AML-193 (cell line): ENCODE measurements at places on chromosomes 1 and 21.

- no peak for DNase-seq
Measured at GRCh38 chr21:23008601-23009202, 2010.5 kb downstream of the NCAM2 start.

- no peak for DNase-seq
Measured at GRCh38 chr1:1758692-1759455, 19.4 kb downstream of the NADK start.

DNA sequence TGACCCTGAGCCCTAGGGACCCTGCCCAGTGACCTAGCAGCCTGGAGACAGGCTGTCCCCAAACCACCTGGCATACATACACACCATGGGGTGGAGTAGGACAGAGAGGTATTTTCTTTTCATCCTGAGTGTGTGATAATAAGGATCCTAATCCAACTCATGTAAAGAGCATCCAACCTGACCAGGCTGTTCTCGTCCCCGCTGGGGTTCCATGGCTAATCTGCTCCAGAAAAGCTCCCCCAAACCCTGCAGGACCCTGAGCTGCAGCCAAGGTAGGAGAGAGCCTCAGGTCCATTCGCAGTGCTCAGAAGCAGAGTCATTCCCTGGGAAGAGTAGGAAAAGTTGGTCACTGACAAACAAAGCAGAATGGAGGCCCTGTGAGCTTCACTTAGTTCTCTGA, 31.4 kb downstream of the KCND3 start:
- no peak for DNase-seq

DNA sequence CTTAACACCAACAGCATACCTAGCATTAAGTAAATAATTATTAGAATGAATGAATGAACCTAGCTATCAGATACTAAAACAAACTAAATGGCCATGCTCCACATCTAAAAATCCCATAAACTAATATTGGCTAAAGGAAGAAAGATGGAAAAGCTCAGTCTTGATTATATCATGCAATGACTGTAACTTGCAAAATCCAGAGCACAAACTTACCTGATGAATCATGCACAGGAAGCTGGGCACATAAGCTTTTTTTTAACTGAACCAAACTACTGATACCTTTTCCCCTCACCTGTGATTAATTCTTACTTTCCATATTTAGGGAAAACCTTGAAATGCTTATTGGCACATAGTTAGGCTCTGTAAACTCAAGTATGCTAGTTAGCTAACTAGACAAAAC, 70.2 kb downstream of the KIF14 start:
- DNase-seq = no peak

DNA sequence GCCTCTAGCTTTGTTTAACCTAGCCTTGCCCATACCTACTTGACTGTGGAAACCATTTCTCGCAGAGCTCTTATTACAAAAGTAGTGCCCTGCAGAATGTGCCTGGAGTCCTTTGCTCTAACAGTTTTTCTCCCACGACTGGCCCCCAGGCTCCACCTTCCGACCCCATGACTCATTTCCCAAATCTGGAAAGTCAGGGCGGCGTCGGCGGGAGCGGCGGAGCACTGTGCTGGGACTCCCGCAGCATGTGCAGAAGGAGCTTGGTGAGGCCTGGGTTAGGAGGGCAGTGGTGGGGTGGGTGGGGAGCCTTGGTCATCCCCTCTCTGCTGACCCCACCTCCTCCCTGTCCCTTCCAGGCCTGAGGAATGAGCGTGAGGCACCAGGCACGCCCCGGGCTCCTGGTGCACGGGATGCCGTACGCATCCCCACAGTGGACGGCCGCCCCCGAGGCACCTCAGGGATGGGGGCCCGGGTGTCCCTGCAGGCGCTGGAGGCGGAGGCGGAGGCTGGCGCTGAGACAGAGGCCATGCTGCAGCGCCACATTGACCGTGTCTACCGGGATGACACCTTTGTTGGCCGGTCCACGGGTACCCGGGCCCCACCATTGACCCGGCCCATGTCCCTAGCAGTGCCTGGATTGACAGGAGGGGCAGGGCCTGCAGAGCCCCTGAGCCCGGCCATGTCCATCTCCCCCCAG, 47.5 kb downstream of the YARS1 start:
- DNase-seq = no peak

DNA sequence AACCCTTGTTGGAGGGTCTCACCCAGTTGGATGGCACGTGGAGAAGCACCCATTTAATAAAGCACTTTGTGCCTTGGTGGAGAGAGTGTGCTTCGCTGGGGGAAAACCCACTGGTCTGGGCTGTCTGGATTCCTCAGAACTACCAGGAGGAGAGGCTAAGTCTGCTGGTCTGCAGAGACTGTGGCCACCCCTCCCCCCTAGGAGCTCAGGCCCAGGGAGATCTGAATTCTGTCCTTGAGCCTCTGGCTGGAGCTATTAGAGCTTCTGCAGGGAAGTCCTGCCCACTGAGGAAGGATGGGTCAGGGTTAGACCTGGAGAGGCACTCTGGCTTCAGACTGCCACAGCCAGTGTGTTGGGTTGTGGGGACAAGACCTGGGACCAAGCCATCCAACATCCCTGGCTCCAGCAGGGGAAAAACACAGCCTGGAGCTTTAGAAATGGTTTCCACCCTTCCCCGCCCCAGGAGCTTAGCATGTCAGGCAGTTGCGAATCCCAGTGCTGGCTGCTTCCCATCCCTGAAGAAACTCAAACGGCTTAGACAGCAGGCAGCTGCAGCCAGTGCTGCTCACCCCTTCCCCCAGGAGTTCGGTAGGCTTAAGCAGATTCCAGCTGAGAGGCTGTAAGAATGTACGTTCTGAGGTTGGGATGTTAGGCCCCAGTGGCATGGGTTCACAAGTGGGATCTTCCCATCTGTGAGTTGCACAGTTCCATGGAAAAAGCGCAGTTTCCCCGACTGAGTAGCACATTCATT, 288.3 kb downstream of the TGFB2 start:
- DNase-seq = no peak

DNA sequence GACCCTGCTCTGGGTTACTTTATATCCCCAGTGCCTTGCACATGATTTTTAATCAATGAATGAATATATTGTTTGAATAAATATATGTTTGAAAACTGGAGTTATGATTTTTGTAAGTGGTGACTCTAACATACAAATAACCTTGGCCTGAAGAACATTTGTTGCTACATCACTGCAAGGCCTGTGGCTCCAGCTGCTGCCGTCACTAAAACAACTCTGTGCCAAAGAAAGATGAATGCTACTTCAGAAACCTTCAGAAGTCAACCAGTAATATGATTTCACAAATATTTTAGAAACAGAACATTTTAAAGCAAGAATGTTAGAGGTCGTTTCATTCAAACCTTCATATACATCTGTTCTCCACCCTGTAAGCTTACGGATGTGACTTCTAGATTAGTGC, 60.6 kb upstream of the SEC16B start:
- DNase-seq = no peak

- DNase-seq = peak; percentile 59
Measured at GRCh38 chr1:156148216-156148615, 5.2 kb upstream of the SEMA4A start.

DNA sequence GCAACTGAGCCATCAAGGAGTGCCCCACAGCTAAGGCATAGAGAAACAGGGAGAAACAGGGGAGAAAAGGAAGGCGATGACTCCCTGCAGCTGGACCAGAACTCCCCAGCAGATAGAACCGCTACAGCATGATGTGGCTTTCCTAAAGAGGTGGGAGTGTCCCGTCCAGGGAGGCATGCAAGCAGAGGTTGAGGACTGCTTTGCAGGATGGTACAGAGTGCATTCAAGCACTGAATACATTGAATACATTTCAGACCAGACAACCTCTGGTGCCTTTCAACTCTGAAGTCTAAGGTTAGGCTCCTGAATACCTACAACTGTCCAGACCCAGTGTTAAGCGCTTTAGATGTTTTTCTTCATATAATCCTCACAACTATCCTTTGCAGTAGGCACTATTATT, 13.3 kb downstream of the DLGAP3 start:
- no peak for DNase-seq

DNA sequence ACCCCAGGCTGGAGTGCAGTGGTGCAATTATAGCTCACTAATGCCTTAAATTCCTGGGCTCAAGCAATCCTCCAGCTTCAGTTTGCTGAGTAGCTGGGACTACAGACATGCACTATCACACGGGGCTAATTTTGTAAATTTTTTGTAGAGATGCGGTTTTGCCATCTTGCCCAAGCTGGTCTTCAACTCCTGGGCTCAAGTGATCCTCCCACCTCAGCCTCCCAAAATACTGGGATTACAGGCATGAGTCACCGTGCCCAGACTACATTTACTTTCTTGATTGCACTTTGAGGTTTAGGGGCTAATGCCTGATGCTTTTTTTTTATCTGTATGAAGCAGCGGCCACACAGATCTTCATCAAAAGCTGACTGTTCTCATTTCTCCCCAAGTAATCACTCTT, 124.6 kb downstream of the KIF26B start:
- no peak for DNase-seq

- DNase-seq = peak; percentile 66
Measured at GRCh38 chr1:111615870-111616715, 3.5 kb upstream of the RAP1A start.

DNA sequence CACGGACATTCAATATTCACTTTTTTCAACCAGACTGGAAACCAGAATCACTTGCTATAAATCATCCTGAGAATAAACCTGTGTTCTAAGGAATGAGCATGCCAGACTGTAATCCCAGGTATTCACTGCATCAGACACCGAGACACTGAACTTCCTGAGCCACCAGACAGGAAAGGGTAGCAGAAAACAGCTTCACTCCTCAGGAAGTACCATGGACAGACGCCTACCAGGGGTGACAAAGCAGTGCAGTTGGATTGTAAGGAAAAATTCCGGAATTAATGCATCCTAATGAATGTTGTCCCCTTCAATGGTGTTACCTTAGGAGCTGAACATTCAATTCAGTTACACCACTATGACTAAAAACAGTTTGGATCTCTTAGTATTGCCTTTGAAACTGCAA, 156.1 kb downstream of the PIGK start:
- no peak for DNase-seq

DNA sequence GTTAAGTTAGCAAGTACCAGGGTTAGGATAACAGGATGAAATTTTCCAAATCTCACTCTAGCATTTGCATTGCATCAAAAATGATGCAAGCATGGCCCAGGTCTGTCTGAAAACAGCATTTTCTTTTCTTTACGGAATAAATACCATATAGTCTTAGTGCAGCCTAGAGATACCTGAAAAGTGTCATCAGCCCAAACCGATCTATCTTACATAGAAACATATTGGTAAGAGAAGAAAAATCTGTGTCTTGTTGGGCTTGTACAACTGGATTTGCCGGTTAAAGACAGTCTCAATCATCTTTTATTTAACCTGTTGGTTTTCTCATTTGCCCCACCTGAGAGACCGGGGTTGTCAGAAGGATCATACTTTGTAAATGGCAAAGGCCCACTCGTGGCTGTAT, 15.8 kb downstream of the ACP6 start:
- no peak for DNase-seq

- DNase-seq = no peak
Measured at GRCh38 chr1:46412893-46413595, 18.9 kb downstream of the FAAH start.

- no peak for DNase-seq
Measured at GRCh38 chr1:38285807-38286530, 239.4 kb upstream of the POU3F1 start.

- DNase-seq = no peak
Measured at GRCh38 chr1:180230791-180231505, 884 bp downstream of the LHX4 start.

- no peak for DNase-seq
Measured at GRCh38 chr1:172795741-172796140, 136.8 kb downstream of the FASLG start.

DNA sequence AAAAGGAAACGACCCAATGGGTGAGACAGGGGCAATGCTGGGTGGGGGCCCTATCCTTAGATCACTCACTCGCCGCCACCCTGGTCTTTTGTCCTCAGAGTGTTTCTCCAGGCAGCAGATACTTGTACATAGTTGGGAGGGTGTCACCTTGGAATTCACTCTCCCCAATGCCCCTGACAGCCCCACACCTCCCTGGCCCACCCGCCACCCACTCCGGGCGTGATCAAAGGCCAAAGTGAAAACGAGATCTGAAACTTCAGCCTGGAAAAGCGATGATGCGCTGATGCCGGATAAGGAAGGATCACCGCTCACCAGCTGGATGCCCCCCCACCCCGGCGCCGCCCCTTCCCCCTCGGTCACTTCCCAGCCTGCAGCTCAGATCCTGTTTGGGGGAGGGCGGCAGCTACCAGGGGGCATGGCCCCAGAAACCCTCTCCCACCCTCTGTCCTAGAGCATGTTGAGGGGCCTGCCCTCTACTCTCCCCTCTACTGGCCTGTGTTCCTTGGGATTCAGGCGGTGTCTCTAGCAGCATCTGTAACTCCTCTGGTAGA, 33.6 kb upstream of the CASZ1 start:
- no peak for DNase-seq

- no peak for DNase-seq
Measured at GRCh38 chr1:114189398-114189797, 35.7 kb upstream of the SYT6 start.

DNA sequence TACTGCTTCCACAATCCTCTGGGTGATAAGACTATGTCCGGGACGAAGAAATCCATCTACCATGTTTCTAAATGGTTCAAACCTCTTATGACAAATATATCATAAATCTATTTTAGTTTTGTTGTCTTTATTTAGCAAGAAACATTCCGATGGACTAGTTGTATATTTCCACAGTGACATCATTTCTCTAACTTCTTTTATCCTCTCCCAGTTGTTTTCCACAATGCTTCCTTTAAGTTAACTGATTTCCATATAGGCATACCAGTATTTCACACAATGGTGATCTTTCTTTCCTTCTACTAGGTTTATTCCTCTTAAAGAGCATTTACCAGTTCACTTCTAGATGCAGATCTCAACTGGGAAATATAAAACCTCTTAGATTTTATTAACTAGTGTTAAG, 44.8 kb downstream of the USP1 start:
- DNase-seq = no peak

GRCh38 chr21:16243396-16243795, 513.6 kb downstream of the USP25 start:
- DNase-seq = no peak

DNA sequence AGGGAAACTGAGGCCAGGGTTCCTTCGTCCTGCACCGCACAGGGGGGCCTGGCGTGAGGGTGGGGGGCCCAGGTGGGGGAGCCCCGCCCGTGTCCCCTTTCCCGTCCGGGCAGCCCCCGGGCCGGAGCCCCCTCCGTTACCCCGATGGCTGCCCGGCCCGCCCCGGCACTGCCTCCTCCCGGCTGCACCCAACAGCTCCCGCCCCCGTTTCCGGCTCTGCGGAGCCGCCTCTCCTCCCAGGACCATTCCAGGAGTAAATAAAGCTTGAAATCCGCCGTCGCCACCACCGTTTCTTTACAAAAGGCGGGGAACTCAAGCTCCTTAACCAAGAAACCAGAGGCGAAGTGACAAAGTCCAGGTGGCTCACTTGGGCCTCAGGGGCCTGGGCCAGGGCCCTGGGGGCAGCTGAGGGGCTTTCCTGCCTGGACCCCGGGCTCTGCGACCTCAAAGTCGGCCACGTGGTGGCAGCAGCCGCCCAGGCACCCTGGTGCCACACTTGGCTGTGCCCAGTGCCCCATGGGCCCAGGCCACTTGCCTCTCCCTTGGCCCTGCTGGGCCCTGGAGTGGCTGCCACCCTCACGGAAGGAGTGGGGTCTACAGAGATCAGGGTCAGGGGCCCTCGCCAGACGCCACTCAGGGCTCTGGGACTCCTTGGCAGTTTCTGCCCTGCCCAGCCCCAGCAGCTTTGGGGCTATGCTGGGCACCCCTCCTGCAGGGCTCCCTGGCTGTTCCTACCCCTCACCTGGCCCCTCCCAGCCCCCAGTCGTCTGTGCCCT, 514 bp upstream of the FAAP20 start:
- peak; percentile 84 for DNase-seq
